Activated CD4-positive, alpha-beta T cell treated with anti-CD3 and anti-CD28 coated beads for 36 hours (primary cell): ENCODE measurements at places on chromosomes 7 and 10. TPM values are rescaled to one million over a fixed set of nuclear protein-coding genes. Genes with fewer than 3 reads are reported as not detected.

Gene TSPAN12
- not detected for total RNA-seq

Gene HSPA14
- total RNA-seq = 36.0 TPM

GRCh38 chr10:7550013-7550412 lies 116.8 kb downstream of the ITIH5 start:
- no peak for DNase-seq
- H3K36me3 ChIP-seq = no peaks in the 10 kb centered on the region
- H3K4me3 ChIP-seq = no peak overlapping the region
- H3K27me3 ChIP-seq = no peaks in the 10 kb centered on the region
- no peak overlapping the region for H3K27ac ChIP-seq

- H3K36me3 ChIP-seq = no peaks in the 10 kb centered on the region
- peaks cover 30% of the 10 kb centered on the region for H3K27me3 ChIP-seq
- H3K27ac ChIP-seq = peak overlapping the region; percentile 71
- DNase-seq = no peak
- peaks cover 26% of the 10 kb centered on the region for H3K4me1 ChIP-seq
Measured at GRCh38 chr10:132962623-132963429, 20.5 kb upstream of the CFAP46 start.

- H3K27me3 ChIP-seq = no peaks in the 10 kb centered on the region
- no peak overlapping the region for H3K4me3 ChIP-seq
- no peaks in the 10 kb centered on the region for H3K36me3 ChIP-seq
- DNase-seq = no peak
Measured at GRCh38 chr10:132808383-132809231, 22.7 kb upstream of the NKX6-2 start.

- DNase-seq = no peak
- H3K27ac ChIP-seq = no peak overlapping the region
- no peaks in the 10 kb centered on the region for H3K4me1 ChIP-seq
- no peak overlapping the region for H3K4me3 ChIP-seq
- peaks cover 31% of the 10 kb centered on the region for H3K27me3 ChIP-seq
Measured at GRCh38 chr10:118256209-118256608, 85.9 kb downstream of the FAM204A start.
